GM06990 (cell line): ENCODE measurements at places on chromosomes 2 and 18.

DNA sequence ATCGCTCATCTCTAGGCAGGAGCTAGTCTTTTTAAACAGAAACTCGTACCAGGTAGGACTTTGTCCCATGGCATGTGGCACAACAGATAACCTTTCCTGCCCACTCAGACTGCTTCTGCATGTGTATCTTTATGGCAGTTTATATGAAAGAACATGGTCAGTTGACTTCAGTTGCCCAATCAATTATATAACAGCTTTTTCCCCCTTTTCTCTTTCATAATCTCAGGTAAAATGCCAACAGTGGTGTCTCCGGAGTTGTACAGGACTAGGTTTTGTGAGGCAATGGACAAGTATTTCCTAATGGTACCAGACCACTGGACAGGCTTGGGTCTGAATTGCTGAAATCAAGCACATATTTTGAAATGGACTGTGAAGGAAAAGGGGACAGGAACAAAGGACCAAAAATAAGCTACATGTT lies 51.6 kb upstream of the PTH2R start:
- DNase-seq: no peak

DNA sequence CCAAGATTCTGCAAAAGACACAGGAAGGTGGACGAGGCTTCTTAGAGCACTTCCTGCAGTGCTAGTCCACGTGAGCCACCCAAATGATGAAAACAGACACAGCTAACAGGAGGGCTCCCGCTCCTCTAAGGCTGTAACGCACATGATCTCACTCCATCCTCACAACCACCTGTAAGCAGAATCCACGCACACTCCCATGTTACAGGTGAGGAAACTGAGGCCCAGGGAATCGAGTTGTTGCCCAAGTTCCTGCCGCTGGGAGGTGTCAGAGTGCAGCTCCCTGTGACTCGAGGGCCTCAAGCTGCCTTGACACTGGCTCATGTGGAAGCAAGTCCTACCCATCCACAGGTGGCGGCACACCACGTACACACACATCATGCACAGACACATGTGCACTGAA lies 4.4 kb downstream of the DNMT3A start:
- DNase-seq: no peak

GRCh38 chr2:112493048-112493447 lies 11.1 kb downstream of the TTL start:
- DNase-seq: no peak

- no peak for DNase-seq
These were observed 1.7 kb downstream of the SCN2A start for GRCh38 chr2:165240916-165241315.

DNA sequence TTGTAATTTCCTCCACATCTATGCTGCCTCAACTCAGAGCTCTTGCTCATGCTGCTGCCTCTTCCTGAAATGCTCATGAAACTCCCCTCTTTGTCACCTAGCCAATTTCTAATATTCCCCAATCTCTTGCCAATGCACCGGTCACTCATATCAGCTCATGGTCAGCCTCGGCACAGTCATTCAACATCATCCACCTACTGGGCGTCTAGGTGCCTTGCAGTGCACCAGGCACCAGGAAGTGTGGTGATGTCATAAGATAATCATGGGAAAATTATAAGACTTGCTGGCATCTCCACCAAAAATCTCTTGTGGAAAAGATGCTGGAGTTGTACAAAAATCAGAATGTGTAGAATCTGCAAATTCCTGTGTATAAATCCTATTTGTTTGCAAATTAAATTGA lies 52.6 kb upstream of the RAB27B start:
- no peak for DNase-seq

GRCh38 chr2:73232403-73233153 lies 461 bp downstream of the PRADC1 start:
- no peak for DNase-seq

DNA sequence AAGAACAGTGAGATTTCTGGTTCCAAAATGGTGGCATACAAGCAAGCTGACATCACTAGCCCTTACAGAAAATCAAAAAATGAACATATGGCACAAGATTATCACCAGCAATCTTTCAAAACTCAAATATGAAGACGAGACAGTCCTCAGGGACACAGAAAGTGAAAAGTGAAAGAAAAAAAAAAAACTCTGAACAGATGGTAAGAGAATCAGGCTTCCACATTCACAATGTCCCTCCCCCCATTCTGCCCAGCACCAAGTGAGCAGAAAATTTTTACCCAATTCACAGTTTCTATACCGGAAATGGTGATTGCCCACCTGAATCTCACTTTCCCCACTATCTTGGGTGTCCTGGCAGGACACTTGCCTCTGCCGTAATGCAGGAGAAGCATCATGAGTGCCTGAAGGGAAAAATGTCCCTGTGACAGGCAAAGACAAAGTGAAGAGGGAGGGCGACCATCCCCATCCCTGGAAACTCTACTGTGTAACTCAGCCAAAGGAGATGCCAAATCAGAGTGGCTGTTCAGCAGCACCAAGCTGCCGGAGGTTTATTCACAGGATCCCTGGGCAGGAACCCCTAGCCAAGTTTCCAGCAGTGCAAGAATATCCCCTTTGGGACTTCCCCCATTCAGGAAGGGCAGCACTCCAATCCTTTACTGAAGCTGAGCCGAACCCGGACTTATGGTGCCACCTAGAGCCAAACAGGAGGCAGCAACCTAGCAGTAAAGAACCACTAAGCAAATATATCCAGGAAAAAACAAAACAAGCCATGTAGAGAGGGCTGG lies 312.2 kb downstream of the LRATD1 start:
- DNase-seq: no peak

- no peak for DNase-seq
These were observed 428.3 kb downstream of the PARD3B start for GRCh38 chr2:204973616-204974015.

GRCh38 chr18:63016270-63016669 lies 300.9 kb downstream of the PHLPP1 start:
- DNase-seq: no peak

DNA sequence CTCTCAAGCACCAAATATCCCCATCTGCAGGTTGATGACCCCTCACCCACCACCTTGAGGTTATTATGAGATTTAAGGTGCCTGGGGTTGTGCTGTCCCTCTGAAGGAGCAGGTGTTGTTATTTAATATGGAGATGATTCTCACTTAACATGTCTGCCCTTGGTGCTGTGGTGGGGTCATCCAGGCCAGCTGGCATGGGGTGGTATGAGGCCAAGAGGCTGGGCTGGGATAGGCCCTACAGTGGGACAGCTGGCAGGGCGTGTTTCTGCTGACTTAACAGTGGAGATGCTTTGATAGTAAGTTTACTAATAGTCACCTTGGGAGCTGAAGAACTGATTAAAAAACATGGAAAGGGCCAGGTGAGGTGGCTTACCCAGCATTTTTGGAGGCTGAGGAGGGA lies 22.4 kb downstream of the SERPINB12 start:
- no peak for DNase-seq

- no peak for DNase-seq
These were observed 43.8 kb downstream of the SLC40A1 start for GRCh38 chr2:189536830-189537229.

DNA sequence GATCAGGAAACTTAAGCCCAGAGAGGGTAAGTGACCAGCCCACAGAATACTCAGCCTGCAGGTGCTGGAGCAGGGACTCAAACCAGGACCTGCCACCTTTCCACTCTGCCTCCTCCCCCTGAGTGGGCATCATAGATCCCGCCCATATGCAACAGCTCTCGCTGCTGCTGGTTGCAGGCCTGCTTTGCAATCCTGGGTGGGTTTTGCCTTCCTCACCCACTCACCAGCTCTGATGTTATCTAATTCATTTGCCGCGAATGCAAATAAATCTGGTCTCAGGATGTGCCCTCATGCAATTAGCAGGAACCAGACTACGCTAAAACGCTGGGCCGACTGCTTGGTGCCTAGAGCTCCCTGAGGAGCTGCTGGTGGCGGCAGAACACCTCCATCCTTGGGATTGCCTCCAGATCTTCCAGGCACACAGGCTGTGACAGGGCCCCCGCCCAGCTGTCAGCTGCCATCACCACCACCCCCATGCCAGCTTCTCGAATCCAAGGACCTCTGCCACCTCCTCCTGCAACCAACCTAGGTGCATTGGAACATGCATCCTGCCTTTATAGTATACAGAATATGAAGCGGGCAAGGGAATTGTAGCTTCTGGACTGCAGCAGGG lies 28.8 kb downstream of the CNGA3 start:
- no peak for DNase-seq

DNA sequence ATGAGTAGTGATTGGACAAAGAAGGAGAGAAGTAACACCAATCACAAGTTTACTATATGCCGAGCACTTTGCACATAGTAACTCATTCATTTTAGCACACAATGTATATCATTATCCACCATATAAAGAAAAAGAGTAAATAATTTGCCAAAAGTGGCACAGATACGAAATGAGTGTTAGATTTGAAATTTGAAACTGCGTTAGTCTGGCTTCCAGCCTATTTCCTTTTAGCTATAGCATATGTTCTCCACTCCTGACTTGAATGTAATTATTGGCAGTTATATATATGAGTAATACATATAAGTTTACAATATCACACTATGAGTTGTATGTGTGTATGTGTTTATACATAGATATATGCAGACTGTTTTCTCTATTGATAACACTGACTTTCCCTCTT lies 98.6 kb downstream of the NOL4 start:
- no peak for DNase-seq

DNA sequence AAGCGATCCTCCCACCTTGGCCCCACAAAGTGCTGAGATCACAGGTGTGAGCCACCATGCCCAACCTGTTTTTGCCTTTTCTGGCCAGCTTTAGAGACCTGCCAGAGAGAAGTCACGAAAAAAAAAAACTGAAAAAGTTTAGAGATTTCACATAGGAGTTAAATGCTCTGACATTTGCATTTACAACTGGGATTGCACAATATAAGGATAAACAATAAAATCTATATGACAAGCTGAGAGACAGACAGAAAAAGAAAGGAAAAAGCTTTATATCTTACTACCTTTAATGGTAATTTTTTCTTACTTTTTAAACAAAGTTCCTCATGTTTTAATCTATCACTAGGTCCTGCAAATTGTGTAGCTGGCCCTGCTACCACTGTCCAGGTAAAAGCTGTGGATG lies 466.5 kb downstream of the TXNL1 start:
- DNase-seq: no peak

DNA sequence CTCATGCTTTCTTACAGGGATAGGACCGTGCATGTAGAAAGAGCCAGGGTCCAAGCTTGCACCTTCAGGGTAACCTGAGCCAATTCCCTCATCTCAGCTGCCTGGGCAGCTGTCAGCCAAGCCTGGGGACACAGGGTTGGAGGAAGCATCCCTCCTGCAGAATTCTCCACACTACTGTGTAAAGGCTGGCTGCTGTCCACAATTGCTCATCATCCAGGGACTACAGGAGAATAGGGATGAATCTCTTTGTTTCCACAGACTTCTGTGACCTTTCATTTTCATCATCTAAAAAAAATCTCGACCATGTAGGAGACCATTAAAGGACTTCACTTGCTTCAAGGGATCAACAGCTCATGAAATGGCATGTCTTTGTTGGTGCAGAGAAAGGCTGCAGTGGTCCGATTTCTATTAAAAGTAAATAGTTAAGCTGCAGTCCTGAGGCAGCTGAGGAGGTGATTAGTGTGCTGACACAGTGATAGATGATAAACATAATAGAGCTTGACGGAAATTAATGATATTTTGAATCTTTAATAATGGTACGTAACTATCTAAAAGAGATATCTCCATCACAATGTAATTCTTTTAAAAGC lies 74.4 kb upstream of the COPS8 start:
- DNase-seq: no peak

- DNase-seq: no peak
These were observed 100.5 kb upstream of the UNC80 start for GRCh38 chr2:209671020-209671680.

DNA sequence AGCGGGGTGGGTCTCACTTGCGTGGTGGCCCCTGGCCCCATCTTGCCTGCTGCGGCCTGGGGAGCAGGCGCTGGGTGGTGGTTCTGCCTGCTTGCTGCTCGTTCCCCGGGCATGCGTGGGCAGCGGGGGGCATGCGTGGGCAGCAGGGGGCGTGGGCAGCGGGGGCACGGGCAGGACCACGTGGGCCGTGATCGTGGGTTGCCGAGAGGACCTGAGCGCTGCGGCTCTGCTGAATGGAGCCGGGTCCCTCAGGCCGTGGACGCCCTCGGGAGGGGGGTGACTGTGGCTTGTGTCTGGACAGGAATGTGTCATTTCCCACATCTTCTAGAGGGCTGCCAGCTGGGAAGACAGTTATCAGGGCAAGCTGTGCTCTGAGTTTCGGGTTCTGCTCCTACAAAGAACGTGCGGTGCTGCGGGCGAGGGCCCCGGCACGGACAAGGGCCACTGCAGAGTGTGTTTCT lies 8.3 kb upstream of the GAL3ST2 start:
- no peak for DNase-seq

DNA sequence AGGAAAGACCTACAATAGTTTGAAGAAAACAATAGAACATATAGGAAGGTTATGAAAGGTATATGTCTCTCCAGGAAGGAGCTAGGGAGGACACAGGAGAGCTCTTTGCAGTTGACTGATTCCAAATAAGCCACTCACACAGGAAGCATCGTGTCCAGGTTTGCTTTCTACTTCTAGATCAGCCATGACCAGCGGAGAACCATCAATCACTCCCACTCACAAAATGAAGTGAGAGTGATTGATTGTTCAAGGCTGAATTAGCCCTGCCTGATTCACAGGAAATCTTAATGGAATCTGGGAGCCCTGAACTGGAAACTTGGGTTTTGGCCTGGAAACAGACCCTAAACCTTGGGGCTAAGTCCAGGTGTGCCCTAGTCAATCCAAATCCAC lies 1292.2 kb upstream of the ZEB2 start:
- DNase-seq: no peak
